ENCODE measurements at places on chromosomes 16 and 17.

- no peak for DNase-seq
These were observed 36.1 kb downstream of the USP31 start for GRCh38 chr16:23113185-23113584.

DNA sequence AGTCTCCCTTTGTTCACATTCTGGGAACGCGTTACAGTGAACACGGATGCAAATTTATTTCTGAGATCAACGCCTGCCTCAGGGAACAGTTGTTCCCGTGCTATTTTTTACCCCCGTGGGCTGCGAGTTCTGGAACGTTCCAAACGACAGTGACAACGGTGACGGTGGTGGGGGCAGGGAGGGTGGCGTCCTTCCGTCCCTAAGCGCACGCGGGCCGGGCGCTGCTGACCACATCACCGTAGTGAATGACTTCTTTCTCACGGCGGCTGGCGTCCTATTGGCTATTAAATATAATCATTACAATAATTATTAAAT is 45.1 kb upstream of the SSTR5 start:
- no peak for DNase-seq

GRCh38 chr17:51653878-51654277 is 393.5 kb downstream of the UTP18 start:
- DNase-seq = peak; percentile 91

- DNase-seq = no peak
These were observed 190.2 kb downstream of the PRKCA start for GRCh38 chr17:66492561-66493005.
